ENCODE measurements at places on chromosomes 3 and 15.

DNA sequence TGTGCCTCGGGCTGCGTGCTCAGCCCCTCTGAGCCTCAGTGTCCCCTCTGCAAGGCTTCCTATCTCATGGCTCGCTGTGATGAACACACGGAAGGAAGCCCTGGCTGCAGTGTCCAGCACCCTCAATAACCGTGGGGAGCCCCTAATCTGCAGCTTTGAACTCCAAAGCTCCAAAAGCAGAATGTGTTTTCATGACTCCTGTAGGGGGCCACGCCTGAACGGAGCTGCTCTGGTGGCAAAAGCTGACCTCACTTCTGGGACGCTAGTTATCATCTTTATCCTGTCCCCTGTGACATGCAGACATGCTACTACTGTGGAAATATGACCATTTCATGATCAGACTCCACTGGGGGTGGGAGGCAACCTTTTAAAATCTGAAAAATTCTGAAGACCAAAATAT is 98.8 kb downstream of the SEC22A start:
- H3K4me3 ChIP-seq: no peak overlapping the region
- H3K4me1 ChIP-seq: no peaks in the 10 kb centered on the region
- no peak for DNase-seq
- no peak overlapping the region for H3K27ac ChIP-seq
- no peaks in the 10 kb centered on the region for H3K36me3 ChIP-seq

DNA sequence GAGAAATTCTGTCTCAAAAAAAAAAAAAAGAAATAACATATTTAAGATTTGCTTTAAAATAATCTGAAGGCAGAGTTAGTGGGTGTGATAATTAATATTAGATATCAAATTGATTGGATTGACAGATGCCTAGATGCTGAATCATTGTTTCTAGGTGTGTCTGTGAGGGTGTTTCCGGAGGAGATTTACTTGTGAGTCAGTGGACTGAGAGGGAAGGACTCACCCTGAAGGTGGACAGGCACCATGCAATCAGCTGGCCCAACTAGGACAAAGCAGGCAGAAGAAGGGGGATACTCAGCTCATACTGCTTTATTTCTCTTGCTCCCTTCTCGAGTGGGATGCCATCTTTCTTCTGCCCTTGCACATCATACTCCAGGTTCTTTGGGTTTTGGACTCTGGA is 16.7 kb upstream of the RPL24 start:
- no peaks in the 10 kb centered on the region for H3K27me3 ChIP-seq
- no peak overlapping the region for H3K4me3 ChIP-seq
- DNase-seq: no peak
- H3K36me3 ChIP-seq: no peaks in the 10 kb centered on the region

GRCh38 chr3:97265237-97266005 is 451.0 kb downstream of the EPHA6 start:
- no peaks in the 10 kb centered on the region for H3K36me3 ChIP-seq
- DNase-seq: no peak
- no peak overlapping the region for H3K27ac ChIP-seq
- no peaks in the 10 kb centered on the region for H3K4me1 ChIP-seq

- peak overlapping the region; percentile 0 for H3K4me3 ChIP-seq
- peak overlapping the region; percentile 95 for H3K27ac ChIP-seq
- H3K27me3 ChIP-seq: no peaks in the 10 kb centered on the region
- peaks cover 65% of the 10 kb centered on the region for H3K4me1 ChIP-seq
These were observed 17.6 kb downstream of the VGLL4 start for GRCh38 chr3:11626084-11626463.

GRCh38 chr15:47717036-47717612 is at the start of gene SEMA6D:
TSS of gene SEMA6D (plus strand) at chr15:47717505. CDS start at chr15:47759799, 42,294 bp downstream.
- peaks cover 53% of the 10 kb centered on the region for H3K27me3 ChIP-seq
- peak within 1 kb of the TSS; percentile 25 for H3K27ac ChIP-seq
- no peaks in the 10 kb centered on the region for H3K36me3 ChIP-seq
- DNase-seq: no peak

DNA sequence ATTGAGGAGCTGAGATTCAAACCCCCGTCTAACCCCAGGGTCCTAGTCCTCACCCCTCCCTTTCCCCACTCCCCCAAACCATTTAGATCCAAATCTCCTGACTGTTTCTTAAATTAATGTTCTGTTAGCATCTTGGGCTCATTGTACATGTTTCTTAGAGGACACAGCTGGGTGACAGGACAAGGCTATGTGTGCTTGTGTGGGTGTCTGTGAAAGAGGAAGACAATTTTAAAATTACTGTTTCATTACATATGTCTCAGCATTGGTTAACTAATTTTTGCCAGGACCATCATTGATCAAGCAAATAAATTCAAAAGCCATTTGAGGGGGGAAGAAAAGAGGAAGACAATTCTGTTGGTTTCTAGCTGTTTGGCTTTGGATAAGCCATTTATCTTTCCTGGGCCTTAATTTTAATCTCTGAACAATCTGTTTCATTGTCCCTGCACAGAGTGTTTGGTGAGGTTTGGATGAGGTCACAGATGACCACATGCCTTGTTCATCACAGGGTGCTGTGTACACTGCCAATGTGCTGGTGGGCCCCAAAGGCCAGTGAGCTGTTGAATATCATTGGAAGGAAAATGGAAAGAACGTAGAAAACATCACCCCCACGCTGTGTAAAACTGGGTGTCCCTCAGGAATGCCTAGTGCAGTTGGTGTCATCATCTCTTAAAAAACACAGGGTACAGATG is 51.9 kb downstream of the RPLP1 start:
- DNase-seq: no peak
- H3K36me3 ChIP-seq: no peaks in the 10 kb centered on the region
- no peak overlapping the region for H3K27ac ChIP-seq
- no peak overlapping the region for H3K4me3 ChIP-seq
- no peaks in the 10 kb centered on the region for H3K27me3 ChIP-seq

GRCh38 chr3:124658270-124658669 is 72.0 kb upstream of the UMPS start:
- DNase-seq: no peak
- H3K4me1 ChIP-seq: no peaks in the 10 kb centered on the region

- no peak overlapping the region for H3K4me3 ChIP-seq
- H3K4me1 ChIP-seq: no peaks in the 10 kb centered on the region
- no peaks in the 10 kb centered on the region for H3K36me3 ChIP-seq
- no peaks in the 10 kb centered on the region for H3K27me3 ChIP-seq
- no peak overlapping the region for H3K27ac ChIP-seq
- DNase-seq: no peak
These were observed 245.7 kb downstream of the ZIC1 start for GRCh38 chr3:147654827-147655226.

GRCh38 chr3:82618594-82618993 is 857.1 kb upstream of the GBE1 start:
- DNase-seq: no peak
- H3K27ac ChIP-seq: no peak overlapping the region
- H3K4me1 ChIP-seq: no peaks in the 10 kb centered on the region
- H3K36me3 ChIP-seq: no peaks in the 10 kb centered on the region
- no peaks in the 10 kb centered on the region for H3K27me3 ChIP-seq

- H3K36me3 ChIP-seq: no peaks in the 10 kb centered on the region
- H3K4me3 ChIP-seq: no peak overlapping the region
- DNase-seq: no peak
- H3K27ac ChIP-seq: no peak overlapping the region
These were observed 381.2 kb downstream of the WDR72 start for GRCh38 chr15:53378096-53378800.

DNA sequence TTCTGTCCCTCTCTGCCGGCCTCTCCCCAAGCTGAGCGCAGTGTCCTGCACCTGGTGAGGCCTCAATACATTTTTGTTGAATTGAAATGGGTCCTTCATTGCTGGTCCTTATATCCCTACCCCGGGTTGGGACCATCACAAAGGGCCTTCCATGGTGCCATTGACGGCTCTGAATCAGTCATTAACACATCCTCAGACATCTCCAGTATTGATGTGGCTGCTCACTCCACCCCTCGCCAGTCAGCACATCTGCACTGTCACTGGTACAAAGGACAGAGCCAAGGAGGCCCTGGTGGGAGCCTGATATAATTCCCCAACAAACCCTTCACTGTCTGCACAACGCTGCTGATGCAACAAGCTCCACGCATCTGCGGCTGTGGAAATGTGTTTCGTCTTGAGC is 191.6 kb upstream of the TOPAZ1 start:
- H3K36me3 ChIP-seq: no peaks in the 10 kb centered on the region
- H3K4me3 ChIP-seq: no peak overlapping the region

GRCh38 chr3:140434261-140434905 is 243.5 kb upstream of the TRIM42 start:
- no peak for DNase-seq
- H3K27ac ChIP-seq: no peak overlapping the region
- H3K27me3 ChIP-seq: no peaks in the 10 kb centered on the region
- no peak overlapping the region for H3K4me3 ChIP-seq
- H3K36me3 ChIP-seq: no peaks in the 10 kb centered on the region

DNA sequence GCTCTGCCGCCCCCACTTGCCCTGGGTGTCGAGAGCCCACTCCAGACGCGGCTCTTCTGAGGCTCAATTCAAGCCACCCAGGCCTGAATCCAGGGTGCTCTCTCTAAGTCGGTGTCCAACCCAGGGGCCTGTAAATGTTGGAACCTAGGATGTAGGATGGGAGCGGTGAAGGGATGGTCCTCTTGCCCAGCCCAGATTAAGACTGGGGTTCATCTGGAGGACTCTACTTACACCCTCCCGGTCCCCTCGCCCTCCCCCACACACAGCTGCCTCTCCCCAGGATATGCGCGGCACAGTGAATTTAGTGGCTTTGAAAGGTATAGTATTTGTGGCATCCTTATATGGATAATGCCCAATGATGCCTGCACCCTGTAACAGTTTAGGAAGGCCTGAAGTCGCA is 822 bp upstream of the FBN1 start:
- DNase-seq: no peak
- no peak overlapping the region for H3K27ac ChIP-seq
- peaks cover 9% of the 10 kb centered on the region for H3K4me1 ChIP-seq
- peak overlapping the region; percentile 72 for H3K4me3 ChIP-seq
- H3K36me3 ChIP-seq: no peaks in the 10 kb centered on the region

GRCh38 chr3:144770281-144770680 is 798.7 kb downstream of the DIPK2A start:
- no peaks in the 10 kb centered on the region for H3K4me1 ChIP-seq
- H3K36me3 ChIP-seq: no peaks in the 10 kb centered on the region
- no peak overlapping the region for H3K27ac ChIP-seq
- H3K4me3 ChIP-seq: no peak overlapping the region
- H3K27me3 ChIP-seq: no peaks in the 10 kb centered on the region
- no peak for DNase-seq

DNA sequence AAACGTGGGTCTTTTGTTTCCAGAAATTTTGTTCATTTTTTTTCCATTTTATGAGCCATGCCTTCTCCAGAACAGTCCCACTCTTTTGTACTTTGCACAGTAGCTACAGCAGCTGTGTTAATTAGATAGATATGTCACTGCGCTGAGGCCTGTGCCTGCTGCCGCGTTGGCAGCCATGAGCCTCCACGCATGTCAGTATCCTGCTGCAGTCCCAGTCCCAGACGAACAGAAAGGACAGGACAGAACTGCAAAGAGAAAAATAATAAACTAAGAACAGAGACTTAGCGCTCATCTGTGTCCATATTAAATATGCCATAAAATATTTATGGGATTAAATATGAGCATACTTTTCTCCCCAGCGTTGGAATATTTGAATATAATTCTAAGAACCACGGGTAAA is 442.4 kb upstream of the RARB start:
- H3K4me3 ChIP-seq: no peak overlapping the region
- H3K27ac ChIP-seq: no peak overlapping the region
- H3K27me3 ChIP-seq: no peaks in the 10 kb centered on the region
- H3K36me3 ChIP-seq: no peaks in the 10 kb centered on the region
- no peak for DNase-seq

- H3K4me3 ChIP-seq: no peak overlapping the region
- peaks cover 10% of the 10 kb centered on the region for H3K4me1 ChIP-seq
- H3K36me3 ChIP-seq: no peaks in the 10 kb centered on the region
- no peaks in the 10 kb centered on the region for H3K27me3 ChIP-seq
- no peak for DNase-seq
- H3K27ac ChIP-seq: peak overlapping the region; percentile 77
These were observed 41.4 kb downstream of the EOMES start for GRCh38 chr3:27680517-27681246.

DNA sequence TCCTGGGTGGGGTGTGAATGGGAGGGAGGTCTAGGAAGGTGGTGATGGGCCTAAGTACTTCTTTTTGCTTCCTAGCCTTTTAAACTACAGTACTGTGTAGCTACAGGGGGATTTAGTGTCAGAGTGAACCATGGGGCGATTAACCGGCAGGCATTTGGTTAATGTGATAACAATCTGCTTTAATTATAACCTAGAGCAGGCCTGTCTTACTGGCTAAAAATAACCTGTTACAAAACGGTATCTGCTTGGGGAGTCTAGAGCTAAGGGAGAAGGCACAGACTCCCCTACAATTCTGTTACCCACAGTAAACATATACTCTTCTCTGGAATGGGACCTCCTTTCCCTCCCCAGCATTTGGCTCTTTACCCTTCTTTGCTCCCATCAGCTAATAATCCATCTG is 85.4 kb downstream of the RBPMS2 start:
- H3K27me3 ChIP-seq: no peaks in the 10 kb centered on the region
- no peak for DNase-seq
- no peak overlapping the region for H3K27ac ChIP-seq

DNA sequence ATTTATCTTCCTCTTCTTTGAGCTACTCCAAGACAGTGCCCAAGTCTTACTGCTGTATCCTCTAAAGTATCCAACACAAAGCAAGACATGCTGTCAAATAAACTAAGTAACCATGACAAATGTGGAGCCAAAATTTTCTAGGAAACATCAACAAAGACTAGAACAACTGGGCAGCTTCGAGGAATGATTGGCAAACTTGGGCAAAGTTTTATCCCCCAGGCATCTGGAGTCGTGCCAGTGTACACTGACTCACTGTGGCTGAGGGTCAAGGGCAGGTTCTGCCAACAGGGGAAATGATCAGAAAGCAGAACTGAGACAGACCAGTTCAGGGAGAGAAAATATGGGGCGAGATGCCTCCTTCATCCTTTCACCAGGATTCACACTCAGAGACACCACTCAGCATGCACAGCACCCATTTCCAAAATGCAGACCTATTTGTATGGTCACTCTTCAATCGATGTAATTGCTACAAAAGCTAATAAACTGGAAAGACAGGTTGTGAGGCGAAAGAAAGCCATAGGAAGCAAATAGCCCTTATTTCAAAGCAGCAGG is 65.8 kb downstream of the MB21D2 start:
- H3K27me3 ChIP-seq: peaks cover 3% of the 10 kb centered on the region
- peak overlapping the region; percentile 27 for H3K27ac ChIP-seq
- H3K36me3 ChIP-seq: no peaks in the 10 kb centered on the region

- H3K27me3 ChIP-seq: no peaks in the 10 kb centered on the region
- H3K36me3 ChIP-seq: peaks cover 81% of the 10 kb centered on the region
- peaks cover 96% of the 10 kb centered on the region for H3K4me1 ChIP-seq
- peak overlapping the region; percentile 20 for H3K27ac ChIP-seq
- no peak for DNase-seq
These were observed 63.9 kb downstream of the TGFBR2 start for GRCh38 chr3:30670292-30670691.

DNA sequence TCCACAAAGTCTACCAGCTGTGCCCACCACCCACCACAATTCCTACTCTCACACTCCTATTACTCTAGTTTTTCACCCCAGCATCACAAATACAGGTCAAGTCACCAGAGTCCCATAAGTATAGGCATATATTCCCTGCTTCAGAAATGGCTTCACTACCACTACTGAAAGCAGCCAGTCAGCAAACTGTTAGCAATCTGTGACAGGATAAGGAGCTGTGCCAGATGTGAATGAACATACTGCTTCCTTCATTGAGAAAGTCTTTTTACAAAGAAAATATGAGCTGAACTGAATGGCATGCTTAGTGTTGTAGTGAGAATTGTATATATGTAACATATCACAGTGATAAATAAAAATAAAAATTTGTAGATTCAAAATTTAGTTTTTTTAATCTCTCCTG is 76.8 kb downstream of the C3orf85 start:
- H3K4me3 ChIP-seq: no peak overlapping the region
- H3K36me3 ChIP-seq: no peaks in the 10 kb centered on the region
- no peak for DNase-seq
- no peaks in the 10 kb centered on the region for H3K27me3 ChIP-seq
- H3K27ac ChIP-seq: no peak overlapping the region
